GM04504 (cell line): ENCODE measurements at places on chromosomes 13 and 19.

GRCh38 chr19:43616954-43617353 lies 2.5 kb downstream of the ZNF428 start:
- no peak for DNase-seq

DNA sequence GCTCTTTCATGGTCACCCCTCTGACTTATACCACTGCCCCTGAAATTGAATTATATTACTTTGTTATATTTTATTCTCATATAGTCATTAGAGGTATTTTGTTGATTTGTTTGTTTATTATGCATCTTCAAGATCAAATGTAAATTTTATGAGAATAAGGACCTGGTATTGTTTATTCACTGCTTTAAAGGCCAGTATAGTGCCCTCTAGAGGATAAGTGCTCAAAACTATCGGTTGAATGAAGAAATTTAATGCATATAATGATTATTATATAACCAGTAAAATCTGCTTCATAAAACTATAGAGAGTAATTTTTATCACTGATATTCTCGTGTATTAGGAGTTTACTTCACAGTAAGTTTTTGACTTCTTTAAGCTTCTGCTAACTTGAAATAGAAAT lies 1401.9 kb downstream of the SLITRK1 start:
- no peak for DNase-seq

- DNase-seq: no peak
Observed at GRCh38 chr13:43776501-43777079, 10.2 kb downstream of the ENOX1 start.

GRCh38 chr13:103276775-103277498 lies 210.7 kb upstream of the SLC10A2 start:
- DNase-seq: no peak

DNA sequence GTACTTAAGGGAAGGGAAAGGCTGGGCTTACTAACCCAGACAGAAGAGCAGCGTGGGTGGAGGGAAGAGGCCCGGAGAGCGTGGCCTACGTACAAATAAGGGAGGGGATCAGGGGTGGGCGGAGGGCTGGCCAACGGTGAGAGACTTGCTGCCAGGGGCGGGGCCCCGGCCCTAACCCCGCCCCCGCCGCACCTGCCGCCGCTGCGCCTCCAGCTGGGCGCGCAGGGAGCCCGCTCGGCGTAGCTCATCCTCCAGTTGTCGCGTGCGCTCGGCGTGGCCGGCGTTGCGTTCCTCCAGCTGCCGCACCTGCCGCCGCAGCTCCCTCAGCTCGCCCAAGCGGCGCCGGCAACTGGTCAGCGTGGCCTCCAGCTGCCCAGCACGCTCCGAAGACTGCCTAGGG lies 5.7 kb downstream of the HOOK2 start:
- DNase-seq: no peak

DNA sequence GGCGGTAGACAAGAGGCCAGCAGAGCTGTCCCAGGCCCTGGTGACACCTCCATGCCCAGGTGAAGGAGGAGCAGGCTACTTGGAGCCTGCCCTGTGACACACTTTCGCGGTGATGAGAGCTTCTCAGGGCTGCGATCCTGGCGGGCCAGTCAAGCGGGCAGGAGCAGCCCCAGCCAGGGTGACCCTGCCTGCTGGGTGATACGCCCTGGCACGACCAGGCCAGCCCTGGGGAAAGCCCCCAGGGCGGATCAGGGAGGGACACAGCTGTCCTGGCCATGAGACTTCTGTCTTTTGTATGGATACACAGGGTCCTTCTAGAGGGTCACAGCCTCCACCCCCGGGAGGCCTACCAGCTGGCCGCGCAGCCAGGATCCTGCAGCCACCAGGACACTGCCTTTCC lies 13.1 kb downstream of the DNM2 start:
- DNase-seq: no peak

GRCh38 chr13:33678906-33679657 lies 138.9 kb upstream of the RFC3 start:
- DNase-seq: peak; percentile 18

- DNase-seq: no peak
Observed at GRCh38 chr13:98311200-98311548, 134.1 kb upstream of the RNF113B start.

GRCh38 chr19:3470500-3471128 lies 9.7 kb downstream of the SMIM24 start:
- no peak for DNase-seq

GRCh38 chr13:58051807-58052375 lies 420.3 kb downstream of the PCDH17 start:
- DNase-seq: no peak

GRCh38 chr13:110380359-110381028 lies 73.4 kb downstream of the COL4A2 start:
- no peak for DNase-seq

DNA sequence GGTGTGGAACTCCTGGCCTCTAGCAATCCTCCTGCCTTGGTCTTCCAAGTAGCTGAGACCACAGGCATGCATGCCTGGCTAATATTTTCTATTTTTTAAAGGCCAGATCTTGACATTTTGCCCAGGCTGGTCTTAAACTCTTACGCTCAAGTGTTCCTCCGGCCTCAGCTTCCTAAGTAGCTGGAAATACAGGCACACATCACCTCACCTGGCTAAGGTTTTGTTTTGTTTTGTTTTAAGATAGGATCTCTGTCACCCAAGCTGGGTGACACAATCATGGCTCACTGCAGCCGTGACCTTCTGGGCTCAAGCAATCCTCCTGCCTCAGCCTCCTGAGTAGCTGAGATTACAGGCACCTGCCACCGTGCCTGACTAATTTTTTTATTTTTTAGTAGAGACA lies 5.5 kb upstream of the RLN3 start:
- DNase-seq: no peak

DNA sequence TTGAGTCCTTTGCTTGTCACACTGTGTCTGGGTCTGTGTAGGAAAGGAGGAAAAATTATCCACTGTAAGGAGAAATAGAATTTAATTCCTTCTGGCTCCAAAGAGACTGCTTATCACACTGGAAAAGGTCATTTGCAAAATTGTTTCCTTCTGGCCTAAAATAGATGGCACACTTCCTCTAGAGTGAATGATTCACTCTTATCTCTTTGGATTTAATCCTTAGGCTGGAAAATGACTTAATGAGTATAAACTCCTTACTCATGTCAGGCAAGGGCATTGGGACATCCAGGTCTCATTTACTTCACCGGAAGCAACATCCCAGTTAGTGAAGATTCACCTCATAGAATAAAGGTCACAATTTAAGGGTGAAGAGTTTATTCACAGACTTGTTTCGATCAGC lies 293.6 kb downstream of the OXGR1 start:
- no peak for DNase-seq

GRCh38 chr13:29254626-29255370 lies 340.7 kb downstream of the SLC7A1 start:
- DNase-seq: no peak

DNA sequence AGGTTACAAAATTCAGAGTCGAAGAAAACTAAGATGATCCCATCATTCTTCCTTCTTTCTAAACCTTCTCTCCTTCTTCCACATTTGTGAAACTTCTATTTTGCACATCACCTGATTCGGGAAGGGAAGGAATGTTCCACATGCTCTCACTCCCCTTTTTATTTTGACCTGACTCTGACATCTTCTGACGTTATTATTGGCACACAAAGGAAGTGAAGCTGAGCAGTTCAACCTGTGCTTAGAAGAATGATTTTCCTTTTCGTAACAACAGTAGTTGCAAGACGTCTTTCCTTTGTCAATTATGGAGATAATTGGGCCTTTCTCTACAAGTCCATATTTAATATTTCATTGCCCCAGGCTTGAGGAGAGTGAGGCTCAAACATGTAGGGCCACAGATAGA lies 18.0 kb downstream of the FAM124A start:
- no peak for DNase-seq

GRCh38 chr13:59562924-59563323 lies 600.8 kb downstream of the DIAPH3 start:
- DNase-seq: no peak

- no peak for DNase-seq
Observed at GRCh38 chr13:95614641-95615245, 29.8 kb downstream of the DZIP1 start.

GRCh38 chr19:46955813-46956371 lies 63.7 kb upstream of the NPAS1 start:
- DNase-seq: no peak

DNA sequence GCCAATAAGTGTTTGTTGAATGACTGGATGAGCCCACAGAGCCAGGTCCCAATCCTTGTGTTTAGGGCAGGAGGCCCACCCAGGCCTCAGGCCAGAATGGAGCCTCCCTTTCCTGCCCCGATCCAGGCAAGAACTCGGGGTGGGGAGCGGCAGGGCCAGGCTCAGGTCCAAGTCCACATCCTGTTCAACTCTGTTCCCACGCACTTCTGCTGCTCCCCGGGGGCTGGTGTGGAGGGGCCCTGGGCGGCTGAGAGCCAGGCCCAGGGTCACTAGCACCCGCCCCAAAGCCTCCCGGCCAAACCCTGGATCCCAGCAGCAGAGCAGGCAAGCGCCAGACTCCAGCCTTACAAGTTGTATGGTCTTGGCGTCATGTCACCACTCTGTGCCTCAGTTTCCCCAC lies 8.0 kb downstream of the ANGPTL8 start:
- DNase-seq: no peak

- no peak for DNase-seq
Observed at GRCh38 chr13:113029487-113030258, 60.7 kb downstream of the MCF2L start.

DNA sequence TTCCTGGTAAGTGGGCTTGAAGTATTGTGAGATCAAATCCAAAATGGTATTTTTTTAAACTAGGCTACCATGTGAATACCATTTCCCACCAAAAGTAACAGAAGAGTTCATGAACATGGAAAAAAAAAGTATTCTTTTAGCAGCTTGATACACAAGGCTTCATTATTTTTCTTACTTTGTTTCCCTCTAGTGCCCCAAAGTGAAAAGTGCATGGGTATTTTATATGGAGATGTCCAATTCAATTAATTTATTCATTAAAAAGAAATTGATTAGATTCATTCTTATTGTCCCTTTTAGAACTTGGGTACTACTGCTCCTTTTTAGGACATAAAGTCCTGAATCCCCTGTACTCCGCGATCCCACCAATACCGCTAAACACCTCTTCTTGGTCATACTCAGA lies 28.6 kb upstream of the SCEL start:
- no peak for DNase-seq

- no peak for DNase-seq
Observed at GRCh38 chr13:113231306-113232207, 22.1 kb downstream of the CUL4A start.
